ENCODE measurements at places on chromosomes 16 and 17.

DNA sequence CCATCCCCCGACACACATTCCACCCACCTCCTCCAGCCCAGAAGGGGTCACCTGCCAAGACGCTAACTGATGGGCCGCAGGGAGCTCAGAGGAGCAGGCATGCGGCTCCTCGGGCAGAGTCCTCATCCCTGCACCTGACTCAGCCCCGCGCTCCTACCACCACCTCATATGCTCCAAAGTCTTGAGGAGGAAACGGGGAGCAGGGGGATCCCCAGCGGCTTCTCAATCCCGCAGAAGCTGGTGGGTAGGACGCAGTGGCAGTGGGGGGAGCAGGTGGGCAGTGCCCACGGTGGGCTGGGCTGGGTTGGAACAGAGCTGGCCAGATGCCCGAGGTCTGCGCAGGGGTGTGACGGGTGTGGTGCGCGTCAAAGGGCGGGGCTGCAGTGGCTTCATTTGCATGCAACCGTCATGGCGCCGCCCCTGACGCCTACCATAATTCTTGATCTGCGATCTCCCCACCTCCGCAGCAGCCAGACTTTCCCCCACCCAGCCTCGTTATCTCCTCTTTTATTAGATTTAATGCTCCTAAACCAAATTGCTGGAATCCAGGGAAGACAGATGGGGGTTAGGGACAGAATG, 39.0 kb upstream of the EMP2 start:
- no peak for DNase-seq

DNA sequence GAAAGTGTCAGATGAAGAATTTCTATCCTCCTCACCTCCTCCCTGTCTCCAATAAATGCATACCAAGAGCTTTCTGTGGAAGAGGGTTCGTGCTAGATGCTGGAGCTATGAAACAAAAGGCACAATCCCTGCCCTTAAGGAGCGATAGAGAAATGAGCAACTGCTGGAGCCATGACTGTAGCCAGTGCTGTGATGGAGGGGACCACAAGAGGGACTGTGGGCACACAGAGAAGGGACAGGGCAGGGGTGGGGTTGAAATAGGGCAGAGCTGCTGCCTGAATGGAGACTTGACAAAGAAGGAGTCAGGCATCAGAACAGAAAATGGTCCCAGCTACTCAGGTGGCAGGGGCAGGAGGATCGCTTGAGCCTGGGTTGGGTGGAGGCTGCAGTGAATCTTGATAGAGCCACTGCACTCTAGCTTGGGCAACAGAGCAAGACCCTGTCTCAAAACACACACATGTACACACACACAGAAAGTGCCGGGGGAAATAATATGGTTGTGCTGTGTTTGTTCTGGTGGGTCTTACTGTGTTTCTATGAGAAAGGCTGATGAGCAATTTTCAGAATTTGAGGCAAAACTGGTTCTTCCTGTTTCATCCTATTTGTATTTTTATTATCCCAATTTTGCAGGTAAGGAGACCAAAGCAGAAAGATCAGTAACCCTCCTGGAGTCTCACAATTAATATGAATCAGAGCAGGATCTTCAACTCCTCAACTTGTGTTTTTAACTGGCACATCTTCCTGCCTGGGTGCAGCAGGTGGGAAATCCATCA, 16.5 kb downstream of the TMEM98 start:
- DNase-seq: no peak

DNA sequence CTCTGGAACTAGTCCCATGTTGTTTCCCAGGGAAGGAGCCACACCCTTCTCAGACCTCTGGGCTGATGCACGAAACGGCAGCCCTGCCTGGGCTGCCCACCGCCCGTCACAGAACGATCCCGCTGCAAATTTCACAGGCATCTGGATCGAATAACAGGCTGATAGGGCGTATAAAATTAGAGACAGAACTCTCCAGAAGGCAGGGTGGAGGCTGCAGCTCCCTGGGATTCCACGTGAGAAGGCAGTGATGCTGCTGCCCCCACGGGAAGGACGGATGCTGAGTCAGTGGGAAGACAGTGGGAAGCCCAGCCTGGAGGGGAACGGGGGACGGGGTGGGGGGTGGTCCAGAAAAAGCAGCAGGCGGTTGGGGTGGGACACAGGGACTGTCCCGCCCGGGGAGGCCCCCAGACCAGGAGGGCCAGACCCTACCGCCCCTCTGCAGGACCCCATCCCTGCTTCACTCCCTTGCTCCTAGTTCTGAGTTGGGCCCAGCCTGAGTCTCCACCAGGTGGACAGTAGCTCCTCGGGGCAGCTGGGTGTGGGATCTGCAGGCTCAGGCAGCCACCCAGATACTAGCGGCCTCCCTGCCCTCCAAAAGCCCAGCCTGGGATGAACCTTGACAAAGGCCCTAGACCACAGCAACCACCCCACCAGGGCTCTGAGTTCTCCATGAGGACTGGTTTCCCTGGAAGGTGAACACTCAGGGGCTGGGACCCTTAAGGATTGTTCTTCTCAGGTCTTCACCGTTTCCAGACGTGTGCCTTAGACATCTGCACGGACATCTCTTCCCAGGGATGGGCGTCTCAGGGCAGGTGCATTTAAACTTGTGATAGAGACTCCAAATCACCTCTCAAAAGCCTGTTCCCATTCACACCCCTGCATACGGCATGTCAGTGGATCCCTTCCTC, 117.8 kb downstream of the METRNL start:
- no peak for DNase-seq

- DNase-seq: no peak
Observed at GRCh38 chr17:752620-753219, 656 bp upstream of the GEMIN4 start.

- no peak for DNase-seq
Observed at GRCh38 chr16:78705694-78706093, 606.2 kb downstream of the WWOX start.

- DNase-seq: no peak
Observed at GRCh38 chr17:40542558-40543411, 22.5 kb downstream of the CCR7 start.

DNA sequence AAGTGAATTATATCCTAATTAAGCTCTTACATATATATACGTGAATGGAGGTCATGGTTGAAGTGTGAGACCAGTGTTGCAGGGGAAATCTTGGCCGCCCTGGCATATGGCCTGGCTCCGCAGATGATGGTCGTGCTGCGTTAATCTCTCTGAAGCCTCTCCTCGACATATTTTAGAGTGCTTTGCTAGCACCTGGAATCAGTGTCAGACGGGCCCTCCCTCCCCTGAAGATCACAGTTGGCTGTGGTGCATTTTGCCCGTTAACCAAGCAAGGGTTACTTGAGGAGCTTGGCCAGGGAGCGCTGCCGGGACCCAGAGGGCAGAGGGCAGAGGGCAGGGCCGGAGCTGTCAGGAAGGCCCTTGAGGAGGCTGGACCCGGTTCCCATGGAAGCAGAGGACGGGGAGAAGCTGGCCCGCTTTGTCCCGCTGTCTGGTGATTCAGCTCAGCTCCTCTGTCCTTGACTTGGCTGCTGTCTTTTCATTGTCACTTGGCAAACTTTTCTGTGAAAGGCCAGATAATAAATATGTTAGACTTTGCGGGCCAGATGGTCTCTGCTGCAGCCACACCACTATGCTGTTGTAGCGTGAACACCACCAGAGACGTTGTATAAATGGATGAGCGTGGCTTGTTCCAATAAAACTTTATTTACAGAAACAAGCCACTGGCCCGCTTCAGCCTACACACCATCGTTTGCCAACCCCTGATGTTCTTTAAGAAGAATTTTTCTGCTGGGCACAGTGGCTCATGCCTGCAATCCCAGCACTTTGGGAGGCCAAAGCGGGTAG, 32.3 kb downstream of the CIBAR2 start:
- DNase-seq: no peak

DNA sequence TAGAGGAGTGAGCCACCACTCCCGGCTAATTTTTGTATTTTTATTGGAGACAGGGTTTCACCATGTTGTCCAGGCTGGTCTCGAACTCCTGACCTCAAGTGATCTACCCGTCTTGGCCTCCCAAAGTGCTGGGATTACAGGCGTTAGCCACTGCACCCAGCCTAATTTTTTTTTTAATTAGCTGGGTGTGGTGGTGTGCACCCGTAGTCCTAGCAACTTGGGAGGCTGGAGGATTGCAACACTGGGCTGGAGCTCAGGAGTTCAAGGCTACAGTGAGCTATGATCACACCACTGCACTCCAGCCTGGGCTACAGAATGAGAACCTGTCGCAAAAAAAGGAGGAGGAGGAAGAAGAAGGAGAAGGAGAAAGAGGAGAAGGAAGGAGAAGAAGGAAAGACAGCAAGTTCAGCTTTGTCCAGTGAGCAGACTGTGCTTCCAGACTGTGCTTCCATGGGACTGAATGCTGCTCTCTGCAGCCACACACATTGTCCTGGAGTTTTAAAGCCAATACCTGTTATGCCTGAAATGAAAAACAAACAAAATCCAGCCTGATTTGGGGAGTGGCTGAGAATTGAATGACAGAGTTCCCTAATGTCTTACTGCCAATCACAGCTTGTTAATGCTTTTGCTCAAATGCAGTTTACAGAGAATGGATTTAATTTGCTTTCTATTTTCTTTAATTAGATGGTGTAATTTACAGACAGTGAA, 2.8 kb upstream of the TNFRSF13B start:
- DNase-seq: no peak

GRCh38 chr17:78064708-78065107, 63.8 kb downstream of the TMC6 start:
- no peak for DNase-seq

GRCh38 chr17:48624544-48625494, 1.3 kb downstream of the HOXB9 start:
- no peak for DNase-seq

GRCh38 chr17:812638-813204, 30.6 kb downstream of the MRM3 start:
- DNase-seq: no peak

DNA sequence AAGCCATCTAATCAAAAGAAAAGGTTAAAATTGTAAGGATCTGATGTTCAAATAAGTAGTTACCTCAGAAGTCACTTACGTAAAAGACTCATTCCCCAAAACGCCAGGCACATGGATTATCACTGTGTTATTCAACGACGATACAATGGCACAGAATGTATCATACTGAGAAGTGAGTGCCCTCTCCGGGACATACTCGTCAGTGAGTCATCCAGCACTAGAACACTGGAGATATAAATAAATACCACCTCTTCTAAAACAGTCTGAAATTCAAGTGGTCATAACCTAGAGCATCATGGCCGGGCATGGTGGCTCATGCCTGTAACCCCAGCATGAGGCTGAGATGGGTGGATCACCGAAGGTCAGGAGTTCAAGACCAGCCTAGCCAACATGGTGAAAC, 24.9 kb downstream of the USP31 start:
- no peak for DNase-seq

DNA sequence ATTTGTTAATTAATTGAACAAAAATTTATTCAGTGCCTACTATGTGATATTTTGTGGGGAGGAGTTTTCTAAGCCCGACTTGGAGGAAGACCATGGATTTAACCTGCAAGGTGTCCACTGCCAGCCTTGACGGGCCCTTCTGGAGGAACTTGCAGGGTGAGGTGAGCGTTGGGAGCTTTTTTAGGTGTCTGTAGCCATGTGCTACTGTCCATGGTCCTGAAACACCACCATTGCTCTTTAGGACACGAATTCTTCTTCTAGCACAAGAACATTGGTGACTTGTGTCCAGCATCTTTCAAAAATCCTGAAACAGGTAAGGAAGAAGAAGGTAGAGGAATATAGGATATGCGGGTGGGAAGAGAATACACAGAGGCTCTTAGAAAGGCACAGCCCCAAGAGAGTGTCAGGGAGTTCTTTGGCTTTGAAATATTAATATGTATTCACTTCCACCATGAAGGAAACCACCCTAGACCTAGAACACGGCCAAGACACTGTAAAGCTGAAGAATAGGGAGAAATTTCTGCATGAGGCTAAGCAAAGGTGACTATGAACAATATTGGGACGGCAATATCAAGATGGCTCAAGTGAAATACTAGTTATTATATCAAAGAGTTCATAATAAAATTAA, 27.9 kb upstream of the OR4D1 start:
- peak; percentile 17 for DNase-seq

DNA sequence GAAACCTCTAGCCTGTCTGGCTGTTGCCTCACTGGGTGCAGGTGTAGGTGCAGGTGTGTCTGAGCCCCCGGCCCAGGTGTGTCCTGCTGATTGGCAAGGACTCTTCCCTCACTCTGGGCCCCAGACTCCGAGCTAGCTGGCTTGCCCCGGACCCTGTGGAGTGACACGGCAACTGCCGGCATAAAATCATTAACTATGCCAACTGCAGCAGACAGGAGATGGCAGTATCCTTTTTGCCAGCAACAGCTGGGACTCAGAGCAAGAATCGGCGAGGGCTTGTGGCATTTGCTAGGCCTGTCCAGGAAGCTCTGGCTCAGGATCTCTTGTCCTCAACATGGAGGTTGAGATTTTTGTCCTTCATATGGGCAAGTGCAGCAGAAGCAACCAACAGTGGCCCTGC, 20.8 kb downstream of the CIAPIN1 start:
- no peak for DNase-seq

DNA sequence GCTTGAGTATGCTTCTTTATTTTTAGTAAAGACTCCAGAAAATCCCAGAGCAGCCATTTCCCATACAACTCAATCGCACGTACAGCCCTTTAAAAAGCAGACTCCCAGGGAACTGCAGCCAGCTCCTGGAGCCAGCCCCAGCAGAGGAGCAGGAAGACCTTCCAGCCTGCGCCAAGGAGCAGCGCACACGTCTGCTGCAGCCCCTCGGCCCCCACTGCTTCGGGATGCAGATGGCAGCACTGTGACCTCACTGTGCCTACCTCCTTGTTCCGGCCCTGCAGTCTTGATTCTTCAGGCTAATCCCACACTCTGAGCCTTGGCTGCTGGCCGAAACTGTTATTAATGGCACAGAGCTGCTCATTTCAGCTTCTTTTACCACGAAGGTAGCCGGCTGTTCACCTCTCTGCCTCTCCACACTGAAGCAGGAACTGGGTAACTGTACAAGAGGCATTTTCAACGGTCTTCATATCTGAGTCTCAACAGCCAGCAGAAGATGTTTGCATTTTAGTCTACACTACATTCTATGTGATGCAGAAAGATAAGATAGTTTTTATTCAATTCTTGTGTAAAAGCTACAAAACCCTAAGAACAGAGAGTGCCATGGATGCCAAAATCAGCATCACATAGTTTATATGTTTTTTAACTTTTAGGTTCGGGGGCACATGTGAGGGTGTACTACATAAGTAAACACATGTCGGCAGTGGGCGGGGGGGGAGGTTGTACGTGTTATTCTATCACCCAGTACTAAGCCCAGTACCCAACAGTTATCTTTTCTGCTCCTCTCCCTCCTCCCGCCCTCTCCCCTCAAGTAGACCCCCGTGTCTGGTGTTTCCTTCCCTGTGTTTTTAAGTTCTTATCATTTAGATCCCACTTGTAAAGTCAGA, 130.9 kb downstream of the ANKRD11 start:
- no peak for DNase-seq

DNA sequence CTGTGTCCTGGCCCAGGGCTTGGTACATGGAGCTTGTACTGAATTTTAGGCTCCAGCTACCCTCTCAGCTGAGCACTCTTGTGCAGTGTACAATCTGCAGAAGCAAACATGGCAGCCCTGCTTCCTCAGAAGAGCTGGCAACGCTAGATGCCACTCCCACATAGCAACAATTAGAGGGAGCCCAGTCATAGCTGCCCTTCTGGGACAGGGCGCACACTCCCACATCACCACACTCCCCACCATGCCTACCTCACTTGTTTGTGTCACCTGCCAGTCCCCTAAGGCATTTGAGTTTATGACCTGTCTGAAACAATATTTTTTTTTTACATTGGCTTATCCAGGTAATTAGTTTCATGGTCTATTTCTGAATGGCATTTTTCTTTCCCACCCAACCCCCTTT, 72.3 kb downstream of the C17orf67 start:
- DNase-seq: no peak

- DNase-seq: no peak
Observed at GRCh38 chr16:4564661-4565267, 8.6 kb downstream of the C16orf96 start.
